ACHN (cell line): ENCODE measurements at places on chromosomes 1 and 21.

GRCh38 chr1:24770881-24771280 lies 25.6 kb downstream of the CLIC4 start:
- no peak for DNase-seq

DNA sequence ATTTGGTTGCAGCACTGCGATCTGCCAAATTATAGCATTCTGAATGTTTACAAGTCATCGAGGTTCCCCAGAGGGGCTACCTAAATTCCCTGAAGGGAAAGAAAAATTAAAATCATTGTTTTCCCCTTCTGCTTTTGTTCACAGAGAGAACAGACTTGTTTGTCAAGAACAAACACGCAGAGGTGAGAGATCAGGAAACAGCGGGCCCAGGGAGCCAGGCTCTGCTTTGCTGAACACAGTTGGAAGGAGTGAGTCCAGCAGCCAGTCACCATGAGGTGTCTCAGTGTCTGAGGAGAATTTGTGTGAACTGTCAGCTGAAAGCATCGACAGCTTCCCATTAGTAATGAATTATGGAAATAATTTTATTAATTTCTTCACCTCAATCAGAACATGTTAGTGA lies 52.5 kb downstream of the RWDD3 start:
- DNase-seq = no peak

DNA sequence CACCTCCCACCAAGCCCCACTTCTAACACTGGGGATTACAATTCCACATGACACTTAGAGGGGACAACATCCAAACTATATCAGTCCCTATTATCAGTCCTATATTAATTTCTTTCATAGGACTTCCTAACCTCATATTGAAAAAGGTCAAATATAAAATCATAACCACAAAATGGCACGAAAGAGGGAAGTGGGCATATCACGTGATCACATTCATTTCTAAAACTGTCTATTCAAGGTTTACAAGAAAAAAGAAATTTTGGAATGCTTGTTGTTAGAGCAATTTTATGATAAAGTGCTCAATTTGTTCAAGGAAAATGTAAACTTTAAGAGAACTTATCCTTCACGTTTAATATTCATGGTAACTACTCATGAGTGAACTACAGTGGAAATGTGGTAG lies 13.2 kb upstream of the CDC7 start:
- no peak for DNase-seq

DNA sequence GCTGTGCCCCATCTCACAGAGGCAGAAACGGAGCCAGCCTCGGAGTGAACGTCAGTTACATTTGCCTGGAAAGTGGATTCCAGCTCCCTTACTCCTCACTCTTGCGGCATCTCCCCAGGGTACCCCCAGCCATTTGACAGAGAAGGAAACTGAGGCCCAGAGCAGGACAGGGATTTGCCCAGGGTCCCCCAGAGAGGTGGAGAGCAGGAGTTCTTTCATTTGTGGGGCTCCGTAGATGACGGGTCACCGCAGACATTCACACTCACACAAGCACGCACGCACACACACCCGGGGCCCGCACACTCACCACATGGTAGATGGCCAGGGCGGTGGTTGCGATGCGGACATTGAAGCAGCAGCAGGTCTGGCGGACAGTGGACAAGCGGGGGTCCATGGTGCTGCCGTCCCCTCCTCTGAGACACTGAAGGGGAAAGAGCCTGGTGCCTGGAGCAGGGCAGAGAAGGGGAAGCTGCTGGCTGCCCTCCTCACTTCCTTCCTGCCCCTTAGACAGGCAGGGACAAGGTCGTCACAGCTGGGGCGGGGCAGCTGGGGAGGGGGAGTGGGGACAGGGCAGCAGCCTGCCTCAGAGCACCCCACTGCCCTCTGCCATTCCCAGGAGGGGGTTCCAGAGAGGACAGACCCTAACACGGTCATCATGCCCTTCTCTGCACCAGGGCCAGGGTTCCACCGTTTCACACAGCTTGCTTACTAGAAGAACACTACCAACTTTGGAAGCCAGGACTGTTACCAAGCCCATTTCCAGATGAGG lies at the start of gene LAPTM5:
Gene LAPTM5, minus strand, starts transcription at position 423 of the 769 bp plus-strand sequence. Its CDS starts 29 bp downstream, at position 394.
- DNase-seq = no peak

DNA sequence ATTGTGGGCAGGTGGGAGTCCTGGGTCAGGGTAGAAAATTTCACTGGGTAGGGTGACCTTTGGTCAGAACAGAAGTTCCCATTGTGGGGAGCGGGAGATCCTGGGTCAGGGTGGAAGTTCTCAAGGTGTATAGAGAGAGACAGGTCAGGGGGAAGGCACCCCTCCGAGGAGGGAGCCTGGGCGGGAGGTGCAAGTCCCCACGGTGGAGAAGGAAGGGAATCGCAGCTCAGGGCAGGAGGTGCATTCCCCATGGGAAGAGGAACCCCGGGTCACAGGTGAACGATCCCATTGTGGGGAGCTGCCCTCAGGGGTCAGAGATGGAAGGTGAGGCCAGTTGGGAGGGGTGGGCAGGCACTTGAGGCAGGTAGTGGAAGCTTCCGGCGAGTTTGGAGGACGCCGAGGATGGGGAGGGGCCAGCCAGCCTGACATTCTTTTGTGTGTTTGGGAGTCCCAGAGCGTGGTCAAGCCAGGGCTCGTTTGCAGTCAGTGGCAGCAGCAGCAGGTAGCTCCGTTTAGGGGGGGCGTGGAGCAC lies 637 bp downstream of the LYPLA2 start:
- peak; percentile 20 for DNase-seq

- no peak for DNase-seq
These were observed 4.8 kb downstream of the RCAN3 start for GRCh38 chr1:24507405-24507804.

GRCh38 chr1:44072821-44073220 lies 41.6 kb upstream of the SLC6A9 start:
- no peak for DNase-seq

DNA sequence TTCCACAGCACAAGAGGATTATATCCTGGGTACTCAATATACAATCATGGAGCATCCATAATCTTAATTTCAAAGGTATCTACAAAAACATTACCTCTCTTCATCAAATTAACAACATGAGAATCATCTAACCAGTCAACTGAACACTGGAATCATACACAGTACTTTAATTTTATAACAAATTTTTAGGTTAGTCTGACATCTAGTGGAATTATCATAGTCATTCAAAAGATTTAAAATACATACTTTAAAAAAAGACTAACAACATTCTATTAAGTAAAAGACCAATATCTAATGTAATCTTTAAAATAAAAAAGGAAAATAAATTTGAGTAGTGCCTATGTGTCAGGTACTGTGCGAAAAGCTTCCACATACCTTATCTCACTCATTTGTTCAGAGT lies 16.8 kb upstream of the SH3GLB1 start:
- DNase-seq = peak; percentile 18

DNA sequence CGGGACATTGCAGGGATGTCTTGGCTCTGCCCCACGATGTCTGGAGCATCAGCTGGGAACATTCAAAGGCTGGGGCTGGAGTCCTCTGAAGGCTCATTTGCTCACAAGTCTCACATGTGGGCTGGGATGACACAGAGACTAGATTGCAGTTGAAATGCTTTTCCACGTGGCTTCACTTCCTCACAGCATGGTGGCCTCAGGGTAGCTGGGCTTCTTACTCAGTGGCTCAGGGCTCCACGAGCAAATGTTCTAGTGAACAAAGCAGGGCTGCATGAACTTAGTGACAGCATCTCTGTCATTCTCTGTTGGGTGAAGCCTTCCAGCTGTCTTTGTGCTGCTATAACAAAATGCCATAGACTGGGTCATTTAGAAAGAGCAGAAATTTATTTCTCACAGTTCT lies 247.0 kb upstream of the POU3F1 start:
- DNase-seq = no peak

GRCh38 chr1:166925810-166926478 lies 49.4 kb downstream of the ILDR2 start:
- peak; percentile 96 for DNase-seq

GRCh38 chr1:172902861-172903381 lies 147.8 kb downstream of the TNFSF18 start:
- DNase-seq = no peak

DNA sequence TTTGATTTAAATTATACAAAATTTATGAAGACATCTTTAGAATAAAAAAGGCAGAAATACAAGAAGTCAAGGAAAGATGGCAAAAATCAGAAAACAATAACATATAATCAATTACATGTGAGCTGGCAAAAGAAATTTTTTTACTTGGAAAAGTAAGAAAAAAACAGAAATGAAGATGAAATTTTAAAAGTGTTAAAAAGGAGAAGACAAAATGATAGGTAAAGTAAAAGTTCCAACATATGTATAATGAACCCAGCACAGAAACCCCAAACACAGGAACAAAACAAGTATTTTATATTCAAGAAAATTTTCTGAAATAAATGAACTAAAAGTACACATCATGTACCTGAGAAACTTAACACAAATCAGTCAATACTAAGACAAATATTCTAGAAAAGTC lies 63.4 kb downstream of the USP1 start:
- DNase-seq = no peak

- DNase-seq = no peak
These were observed 22.7 kb downstream of the NDUFS5 start for GRCh38 chr1:39048745-39049370.

GRCh38 chr1:150221552-150221951 lies 14.4 kb downstream of the ANP32E start:
- DNase-seq = peak; percentile 37

DNA sequence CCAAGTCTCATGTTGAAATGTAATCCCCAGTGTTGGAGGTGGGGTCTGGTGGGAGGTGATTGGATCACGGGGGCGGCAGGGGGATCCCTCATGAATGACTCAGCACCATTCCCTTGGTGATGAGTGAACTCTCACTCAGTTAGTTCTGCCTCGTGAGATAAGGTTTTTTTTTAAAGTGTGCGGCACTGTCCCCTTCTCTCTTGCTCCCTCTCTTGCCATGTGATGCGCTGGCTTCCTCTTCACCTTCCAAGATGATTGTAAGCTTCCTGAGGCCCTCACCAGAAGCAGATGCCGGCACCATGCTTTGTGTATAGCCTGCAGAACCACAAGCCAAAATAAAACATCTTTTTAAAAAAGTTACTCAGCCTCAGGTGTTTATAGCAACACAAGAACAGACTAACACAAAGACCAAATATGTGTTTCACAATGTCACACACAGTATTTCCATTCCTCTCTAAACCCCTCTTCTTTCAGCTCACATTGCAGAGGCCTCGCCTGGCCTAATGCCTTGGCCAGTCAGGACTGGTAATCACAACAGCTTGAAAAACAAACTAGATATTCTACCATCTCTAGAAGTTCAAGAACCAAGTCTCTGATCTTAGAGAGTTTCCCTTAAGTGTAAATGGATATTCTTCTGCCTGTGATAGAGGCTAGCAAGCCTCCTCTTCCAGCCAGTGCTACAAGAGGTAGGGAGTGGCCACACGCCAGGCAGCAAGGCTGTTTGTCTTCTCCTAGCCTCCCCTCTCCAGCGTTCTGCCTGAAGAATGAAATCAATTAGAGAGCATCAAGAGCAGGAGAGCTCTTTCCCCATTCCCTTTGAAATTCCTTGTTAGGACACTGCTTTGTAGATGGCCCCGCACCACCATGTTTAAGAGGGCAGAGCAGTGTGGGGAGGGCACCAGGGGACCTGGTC lies 19.6 kb upstream of the RAP1A start:
- no peak for DNase-seq

DNA sequence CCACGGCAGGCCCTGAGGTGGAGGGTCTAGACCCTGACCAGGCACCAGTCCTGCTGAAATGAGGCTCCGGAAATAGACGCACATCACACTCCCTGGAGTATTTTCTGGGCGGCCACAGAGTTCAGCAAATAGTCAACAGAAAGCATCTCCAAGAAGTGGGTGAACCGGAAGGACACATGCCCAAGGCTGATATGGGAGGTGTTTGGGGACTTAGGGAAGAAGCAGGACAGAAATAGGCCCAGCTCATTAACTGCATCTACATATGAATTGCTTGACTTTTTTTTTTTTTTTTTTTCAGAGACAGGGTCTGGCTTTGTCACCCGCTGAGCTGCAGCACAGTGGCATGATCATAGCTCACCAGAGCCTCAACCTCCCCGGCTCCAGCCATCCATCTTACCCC lies 36.5 kb upstream of the GPR157 start:
- DNase-seq = no peak

DNA sequence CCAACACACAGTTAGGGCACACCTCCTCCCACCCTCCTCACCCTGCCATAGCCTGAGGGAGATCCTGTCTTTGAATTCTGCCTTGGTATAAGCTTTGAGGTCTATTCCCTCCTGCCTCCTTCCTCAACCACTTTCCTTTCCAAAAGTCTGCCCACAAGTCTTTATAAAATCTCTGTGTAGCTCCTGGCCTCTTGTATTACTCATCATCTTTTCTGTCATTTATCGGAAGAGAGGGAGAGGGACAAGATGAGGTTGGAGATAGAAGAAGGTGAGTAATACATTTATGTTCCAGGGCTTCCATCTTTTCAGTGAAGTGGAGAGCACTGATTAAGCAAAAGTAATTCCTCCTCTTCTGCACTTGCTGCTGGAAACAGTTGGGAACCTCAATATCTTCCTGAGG lies 30.5 kb upstream of the EFCAB14 start:
- DNase-seq = no peak

DNA sequence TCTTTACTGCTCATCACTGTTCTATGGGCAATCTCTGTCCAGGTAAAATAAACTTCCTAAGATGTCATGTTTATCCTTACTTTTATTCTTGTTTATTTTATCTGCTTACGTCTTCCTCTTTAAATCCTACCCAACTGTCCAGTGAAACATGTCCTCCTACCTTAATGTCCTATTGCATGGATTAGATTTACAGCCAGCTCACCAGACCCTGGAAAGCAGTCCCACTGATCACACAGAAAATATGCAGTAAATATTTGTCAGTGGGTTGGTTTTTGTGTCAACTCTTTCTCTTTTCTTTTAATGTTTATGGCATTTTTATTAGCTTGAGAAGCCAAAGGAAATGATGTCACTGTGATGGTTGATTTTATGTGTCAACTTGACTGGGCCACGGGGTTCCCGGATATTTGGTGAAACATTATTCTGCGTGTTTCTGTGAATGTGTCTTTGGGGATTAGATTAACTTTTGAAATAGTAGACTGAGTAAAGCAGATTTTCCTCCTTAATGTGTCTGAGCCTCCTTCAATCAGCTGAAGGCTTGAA lies 258.3 kb downstream of the SRGAP2C start:
- no peak for DNase-seq

GRCh38 chr21:44262338-44263056 lies 800 bp upstream of the DNMT3L start:
- DNase-seq = no peak

DNA sequence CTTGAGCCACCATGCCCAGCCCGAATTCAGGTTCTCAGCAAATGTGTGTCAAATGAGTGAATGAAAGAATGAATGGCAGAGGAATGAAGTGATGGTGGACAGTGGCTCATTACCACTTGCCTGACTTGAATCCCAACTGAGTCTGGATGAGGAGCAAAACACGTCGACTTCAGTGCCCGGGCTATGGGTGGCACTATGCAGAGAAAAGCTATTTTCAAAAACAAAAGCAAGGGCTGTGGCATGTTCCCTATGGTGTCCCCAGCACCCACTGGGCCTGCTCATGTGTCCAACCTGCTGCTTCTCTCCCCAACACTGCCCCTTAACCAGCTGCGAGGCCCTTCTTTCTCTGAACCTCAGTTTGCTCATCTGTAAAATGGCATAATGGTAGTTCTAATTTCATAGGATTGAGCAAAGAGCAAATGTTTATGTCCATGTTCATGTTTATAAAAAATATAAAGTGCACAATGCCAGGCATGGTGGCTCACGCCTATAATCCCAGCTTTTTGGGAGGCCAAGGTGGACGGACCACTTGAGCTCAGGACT lies 4.3 kb upstream of the MAD2L2 start:
- no peak for DNase-seq
